Mucosa of descending colon (tissue), 3 donors: ENCODE measurements at places on chromosomes 6 and 20. TPM values are rescaled to one million over a fixed set of nuclear protein-coding genes. Genes with fewer than 3 reads are reported as not detected.

DNA sequence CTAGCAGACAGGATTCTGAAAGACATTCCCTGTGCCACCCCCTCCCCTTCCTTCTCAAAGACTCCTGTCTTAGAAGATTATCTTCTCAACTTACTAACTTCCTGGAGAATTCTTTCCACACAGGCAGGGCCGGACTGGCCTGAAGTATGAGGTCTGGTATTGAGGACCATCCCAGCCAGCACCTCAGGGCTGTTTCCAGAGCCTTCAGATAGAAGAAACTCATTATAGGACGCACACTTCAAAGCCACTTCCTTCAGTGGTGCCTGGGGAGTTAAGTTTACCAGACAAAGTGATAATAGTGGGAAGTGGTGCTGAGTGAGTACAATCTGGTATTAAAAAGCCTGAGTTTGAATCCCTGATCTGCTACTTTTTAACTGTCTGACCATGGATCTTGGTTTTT, 15.6 kb downstream of the KCNS1 start:
- DNase-seq = no peak

DNA sequence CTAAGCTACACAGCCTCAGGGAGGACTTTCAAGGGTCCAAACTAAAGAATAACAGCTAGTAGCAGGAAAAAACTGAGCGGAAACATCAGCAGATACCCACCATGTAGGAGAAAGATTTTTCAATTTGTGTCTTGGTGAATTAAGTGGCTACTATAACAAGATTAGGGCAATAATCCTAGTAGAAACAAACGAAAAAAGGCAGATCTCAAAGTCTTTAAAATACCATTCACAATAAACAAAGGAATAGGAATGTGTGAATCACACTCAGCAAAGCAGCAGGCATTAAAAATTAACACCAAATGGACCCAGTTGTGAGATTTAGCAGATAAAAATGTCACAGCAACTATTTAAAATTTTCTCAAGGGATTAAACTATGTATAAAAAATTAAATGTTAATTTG, 761.2 kb downstream of the TENT5A start:
- DNase-seq = no peak

- no peak for DNase-seq
Measured at GRCh38 chr6:14384175-14384949, 266.8 kb downstream of the CD83 start.

DNA sequence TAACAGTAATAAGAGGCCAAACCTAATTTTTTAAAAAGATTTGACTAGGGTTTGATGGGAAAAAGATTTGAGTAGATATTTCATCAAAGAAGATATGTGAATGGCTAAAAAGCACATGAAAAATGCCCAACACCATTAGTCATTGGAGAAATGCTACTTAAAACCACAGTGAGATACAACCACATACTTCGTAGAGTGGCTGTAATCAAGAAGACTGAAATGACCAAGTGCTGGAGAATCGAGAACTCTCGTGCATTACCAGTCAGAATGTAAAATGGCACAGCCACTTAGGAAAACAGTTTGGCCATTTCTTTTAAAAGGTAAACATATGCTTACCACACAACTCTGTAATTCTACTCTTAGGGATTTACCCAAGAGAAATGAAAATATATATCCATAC, 175.5 kb downstream of the EYA2 start:
- DNase-seq = no peak

DNA sequence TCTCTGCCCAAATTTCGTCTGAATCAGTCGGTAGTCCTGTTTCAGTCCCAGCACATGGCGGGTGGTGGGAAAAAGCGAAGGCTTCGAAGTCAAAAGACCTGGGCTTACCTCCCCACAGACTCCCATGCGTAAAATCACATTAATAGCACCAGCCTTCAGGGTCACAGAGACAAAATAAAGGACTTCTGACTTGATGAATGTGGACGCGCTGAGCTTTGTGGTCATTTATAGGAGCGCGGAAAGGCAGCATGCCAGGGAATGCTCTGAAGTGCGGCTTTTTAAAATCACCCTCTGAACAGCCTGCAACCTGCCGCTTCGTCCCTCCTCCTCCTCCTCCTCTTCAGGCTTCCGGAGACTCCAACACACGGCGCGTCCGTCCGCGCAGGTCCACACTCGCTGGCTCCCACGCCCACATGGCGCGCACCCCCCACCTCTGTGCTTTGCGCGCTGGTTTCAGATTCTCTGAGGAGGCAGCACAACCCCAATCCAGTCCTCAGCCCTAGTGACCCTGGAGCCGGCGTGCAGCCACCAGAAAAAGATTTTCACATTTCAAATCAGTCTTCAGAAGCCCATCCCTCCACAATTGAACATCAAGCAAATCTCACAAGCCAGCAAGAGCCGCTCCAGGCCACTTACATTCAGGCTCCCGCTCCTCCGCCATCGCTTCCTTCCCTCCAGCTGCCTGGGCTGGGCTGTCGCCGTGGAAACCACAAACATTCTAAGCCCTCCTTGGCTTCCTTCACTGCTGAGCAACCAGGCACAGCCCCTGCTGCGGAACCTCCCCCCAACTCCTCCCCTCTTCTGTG, at the start of gene C6orf118:
TSS of gene C6orf118 (minus strand) at position 680 of the 806 bp plus-strand sequence. CDS start at position 661, 19 bp downstream.
- peak; percentile 15 for DNase-seq

GRCh38 chr6:42511803-42512422, 51.9 kb upstream of the UBR2 start:
- DNase-seq = no peak

Gene SRF
- total RNA-seq = 87.1 TPM

Gene MEI4
- total RNA-seq = not detected
